ENCODE measurements at places on chromosomes 11 and 22.

DNA sequence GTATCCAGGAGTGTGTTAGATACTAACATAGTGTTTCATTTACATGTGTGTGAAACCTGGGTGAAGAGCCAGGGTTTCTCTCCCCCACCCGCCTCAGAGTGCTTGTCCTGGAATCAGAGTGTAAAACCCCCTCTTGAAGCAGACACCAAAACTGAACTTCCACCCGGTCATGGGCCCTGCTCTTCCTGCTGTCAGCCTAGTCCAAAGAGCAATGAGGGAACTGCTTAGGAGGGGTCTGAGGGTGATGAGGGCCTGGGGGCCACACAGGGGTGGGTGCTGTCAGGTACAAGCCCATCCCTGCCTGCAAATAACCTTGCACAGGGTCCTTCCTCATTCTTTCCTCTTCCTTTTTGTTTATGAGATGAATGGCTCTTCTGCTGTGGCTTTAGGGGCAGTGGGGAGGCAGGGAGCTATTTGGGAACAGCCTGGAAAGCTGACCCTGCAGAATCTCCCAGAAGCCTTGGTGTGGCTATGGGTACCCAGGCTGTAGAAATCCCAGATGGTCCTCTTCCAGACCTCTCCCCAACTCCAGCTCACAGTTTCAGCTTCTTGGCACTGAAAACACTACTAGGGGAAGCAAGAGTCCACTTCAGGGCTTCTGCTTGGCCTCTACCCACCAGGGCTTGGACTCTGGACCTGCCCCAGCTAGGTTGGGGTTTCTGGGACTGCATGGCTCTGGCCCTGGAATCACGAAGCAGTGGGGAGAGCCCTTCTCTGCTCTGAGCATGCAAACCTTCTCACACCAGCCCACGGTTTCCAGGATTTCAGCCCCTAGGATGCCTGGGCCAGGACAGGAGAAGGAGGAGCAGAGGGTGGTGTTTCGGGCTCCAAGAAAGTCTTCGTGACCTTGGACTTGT lies 8.5 kb downstream of the BATF2 start:
- DNase-seq, result no peak

DNA sequence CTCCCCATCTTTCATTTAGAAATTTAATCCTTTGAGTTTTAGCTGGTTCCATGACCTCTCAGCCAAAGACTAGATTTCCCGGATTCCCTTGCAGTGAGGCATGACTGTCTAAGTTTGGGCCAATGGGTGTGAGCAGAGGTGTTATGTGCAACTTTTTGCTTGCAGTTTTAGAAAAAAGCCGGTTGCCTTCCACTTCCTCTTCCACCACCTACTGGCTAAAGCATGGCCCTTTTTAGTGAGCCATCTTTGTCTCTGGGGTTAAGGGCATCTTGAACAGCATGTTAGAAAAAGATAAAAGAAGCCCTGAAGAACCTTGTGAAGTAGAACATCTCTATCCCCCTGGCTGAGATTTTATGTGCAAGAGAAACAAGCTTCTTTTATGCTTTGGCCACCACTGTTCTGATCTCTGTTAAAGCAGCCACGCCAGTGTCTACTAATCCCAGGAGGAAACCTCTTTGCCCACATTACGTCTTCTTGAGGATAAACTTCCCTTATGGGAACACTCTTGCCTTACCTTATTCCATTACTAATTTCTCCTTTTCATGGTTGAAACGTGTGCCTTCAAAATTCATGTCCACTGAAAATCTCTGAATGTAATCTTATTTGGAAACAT lies 279.9 kb downstream of the TENM4 start:
- no peak for DNase-seq

GRCh38 chr11:64604458-64605243 lies 13.6 kb downstream of the SLC22A12 start:
- no peak for DNase-seq

- no peak for DNase-seq
Measured at GRCh38 chr11:13897646-13898276, 64.8 kb upstream of the SPON1 start.

DNA sequence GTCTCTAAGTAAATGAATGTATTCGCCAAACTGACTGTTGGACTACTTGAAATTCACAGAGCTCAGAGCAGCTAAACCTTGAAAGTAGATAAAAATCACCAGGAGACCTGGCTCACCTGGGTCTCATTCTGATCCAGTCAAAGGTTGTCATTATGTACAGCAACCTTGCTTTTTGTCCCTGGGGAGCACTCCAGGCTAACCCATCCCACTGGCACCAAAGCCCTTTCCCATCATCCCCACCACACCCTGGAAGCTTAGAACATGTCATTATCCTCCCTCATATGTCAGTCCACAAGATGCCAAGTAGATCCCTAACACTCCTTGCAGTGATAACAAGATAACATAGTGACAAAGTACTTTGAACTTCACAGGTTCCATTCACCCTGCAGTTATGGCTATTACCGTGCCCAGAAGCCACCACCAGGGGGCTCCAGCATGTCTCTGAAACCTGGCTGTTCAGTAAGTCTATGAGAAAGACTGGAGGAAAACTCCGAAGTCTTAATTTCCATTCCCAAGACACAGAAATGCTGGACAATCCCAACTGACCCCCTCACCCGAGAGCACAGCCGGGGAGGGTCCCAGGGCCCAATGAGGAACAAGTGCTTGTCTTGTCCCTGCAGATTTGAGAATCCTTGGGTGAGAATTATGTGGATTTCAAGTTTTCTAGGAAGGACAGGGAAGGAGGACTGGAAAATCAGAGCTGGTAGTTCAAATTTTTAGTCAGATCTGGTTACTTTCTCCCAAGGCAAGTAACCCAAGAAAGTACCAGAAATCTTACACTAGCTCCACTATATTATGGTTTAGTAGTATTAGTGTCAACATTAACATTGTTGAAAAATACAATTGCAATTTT lies 43.0 kb upstream of the USP47 start:
- DNase-seq, result peak; percentile 53

DNA sequence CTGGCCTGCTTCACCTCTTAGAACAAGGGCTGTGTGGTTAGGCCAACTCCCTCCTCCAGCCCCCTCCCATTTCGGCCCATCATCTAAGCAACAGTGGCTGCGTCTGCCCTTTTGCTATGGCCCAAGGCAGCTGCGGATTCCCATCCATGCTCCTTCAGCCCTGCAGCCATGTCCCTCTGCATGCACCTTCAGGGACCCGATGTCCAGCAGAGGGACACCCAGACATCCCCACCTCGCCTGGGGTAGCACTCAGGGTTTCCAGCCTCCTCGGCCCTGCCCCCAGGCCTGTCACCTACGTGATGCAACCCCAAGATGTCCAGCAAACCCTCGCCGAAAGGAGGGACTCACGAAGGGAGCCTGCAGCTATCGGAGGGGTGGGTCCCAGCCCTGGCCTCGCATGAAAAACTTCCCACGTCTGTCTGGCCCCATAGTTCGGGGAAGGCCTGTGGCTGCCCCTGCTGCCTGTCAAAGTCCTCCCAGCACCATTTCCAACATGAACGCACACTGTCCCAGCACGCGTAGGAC lies 194.4 kb downstream of the CTTN start:
- no peak for DNase-seq

GRCh38 chr11:91560434-91560833 lies 664.2 kb upstream of the FAT3 start:
- no peak for DNase-seq

GRCh38 chr22:22877523-22878210 lies 9.9 kb upstream of the IGLL5 start:
- peak; percentile 57 for DNase-seq

GRCh38 chr22:47166033-47166404 lies 403.6 kb downstream of the TBC1D22A start:
- DNase-seq, result no peak

DNA sequence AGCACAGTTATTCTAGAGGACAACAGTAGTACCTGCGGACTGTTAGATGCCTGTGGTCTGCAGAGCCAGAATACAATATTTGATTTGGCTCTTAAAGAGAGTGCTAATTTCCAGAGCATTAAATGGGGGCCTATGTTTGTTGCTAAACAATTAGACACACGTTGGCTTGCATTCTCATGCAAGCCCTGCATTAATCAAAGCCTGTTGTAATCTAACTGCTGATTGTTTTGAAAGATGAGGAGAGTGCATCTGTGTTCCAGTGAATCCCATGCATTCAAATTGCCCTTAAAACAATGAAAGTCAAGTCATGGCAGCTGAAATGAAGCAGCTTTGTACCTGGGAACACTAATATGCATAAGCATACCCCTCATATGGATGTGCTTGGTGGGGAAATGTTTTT lies 419.4 kb downstream of the DYNC2H1 start:
- DNase-seq, result no peak

GRCh38 chr11:45444796-45445195 lies 158.7 kb upstream of the SYT13 start:
- DNase-seq, result no peak

DNA sequence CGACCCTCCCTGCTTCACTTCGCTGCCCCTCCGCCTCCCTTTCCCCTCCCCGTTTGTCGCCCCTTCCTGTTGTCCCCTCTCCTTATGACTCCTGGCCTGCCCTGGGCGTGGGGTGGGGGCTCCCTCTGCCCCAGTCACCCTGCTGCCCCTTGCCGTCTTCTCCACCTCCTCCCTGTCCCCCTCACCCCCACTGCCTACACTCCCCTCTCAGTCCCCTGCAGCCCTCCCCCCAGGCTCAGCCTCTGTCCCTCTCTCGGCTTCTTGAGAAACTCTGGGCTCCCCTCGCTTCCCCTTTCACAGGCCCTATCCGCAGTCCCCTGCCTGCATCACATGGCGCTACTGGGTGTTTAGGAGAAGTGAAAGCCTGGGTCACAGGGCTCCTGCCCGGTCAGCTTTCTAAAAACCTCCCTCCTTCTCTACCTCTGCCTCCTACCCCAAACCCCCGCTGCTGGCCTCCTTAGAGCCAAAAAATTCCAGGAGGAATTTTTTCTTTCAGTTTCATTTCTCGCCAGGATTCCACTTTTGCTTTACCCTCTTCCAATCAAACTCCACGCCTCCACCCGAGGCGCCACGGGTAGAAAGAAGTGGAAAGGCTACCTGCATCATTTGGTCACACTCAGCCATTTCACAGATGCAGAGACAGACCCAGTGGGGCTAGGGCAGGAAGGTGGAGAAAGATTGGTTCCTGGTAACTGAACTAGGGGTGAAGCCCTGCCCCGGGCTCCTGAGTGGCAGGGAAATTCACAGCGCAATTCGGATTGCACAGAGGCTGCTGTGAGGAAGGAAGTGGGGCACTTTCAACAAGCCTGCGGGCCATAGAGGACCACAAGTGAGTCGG lies at the start of gene SLC15A3:
SLC15A3 (minus strand) TSS at position 273 of the 838 bp plus-strand sequence. CDS start 625 bp downstream, outside the sequence.
- no peak for DNase-seq
